WTC11 (cell line): ENCODE measurements at places on chromosomes 2 and 18. TPM values are rescaled to one million over a fixed set of nuclear protein-coding genes. Genes with fewer than 3 reads are reported as not detected.

GRCh38 chr2:133787207-133787606, 218.9 kb upstream of the NCKAP5 start:
- no peak for DNase-seq

The PREPL gene
- total RNA-seq, result 27.6 to 29.3 TPM (median 29.1 TPM) in 3 replicates

The CNDP1 gene
- total RNA-seq, result 0.11 to 0.28 TPM (median 0.25 TPM) in 3 replicates

DNA sequence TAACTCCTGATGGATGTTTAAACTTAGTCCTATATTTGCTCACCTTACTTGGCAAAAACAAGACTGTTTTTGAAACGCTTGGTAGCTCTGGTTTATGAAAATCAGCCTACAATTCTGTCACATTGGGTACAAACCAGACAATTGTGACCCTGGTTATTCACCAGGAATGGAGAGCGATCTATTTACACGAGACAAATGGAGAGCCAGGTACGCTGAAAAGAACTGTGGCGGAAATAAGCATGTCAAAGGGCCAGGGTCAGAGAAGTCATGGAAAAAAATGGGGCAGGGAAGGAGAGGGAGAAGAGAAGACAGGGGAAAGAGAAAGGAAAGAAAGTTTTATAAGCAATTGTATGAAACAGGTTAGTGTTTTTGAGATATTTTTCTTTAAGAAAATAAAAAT, 119.5 kb upstream of the ZFP36L2 start:
- DNase-seq, result no peak

DNA sequence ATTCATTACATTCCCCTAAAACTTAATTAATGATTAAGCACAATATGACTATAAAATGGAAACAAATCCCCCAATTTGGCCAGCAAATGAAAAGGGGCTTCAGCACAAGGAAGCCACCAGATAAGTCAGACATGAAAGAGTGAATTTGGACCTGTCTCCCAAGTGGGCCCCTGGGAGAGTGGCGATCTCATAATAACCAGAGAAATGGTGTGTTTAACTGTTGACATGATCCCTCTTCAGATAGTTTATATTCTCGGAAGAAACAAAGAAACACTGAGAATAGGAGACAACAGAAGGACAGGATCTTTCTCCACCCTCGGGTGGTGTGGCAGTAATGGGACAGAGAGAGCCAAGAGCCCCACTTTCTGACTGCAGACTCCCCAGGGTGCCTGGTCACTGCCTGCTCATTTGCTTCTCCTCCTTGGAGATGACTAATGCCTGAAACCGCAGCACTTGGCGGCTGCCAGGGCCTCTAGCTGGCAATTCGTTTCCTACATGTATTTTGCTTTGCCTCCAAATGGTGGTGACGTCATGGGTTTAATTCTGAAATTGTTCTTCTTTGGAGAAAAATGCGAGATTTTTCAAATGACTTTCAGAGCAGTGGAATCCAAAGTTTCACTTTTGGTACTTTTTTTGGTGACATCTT, 46.4 kb upstream of the SPP2 start:
- DNase-seq, result no peak

The POTEJ gene
- 0.14 TPM in 1 of 3 replicates, not detected in the others for total RNA-seq
